ENCODE measurements at places on chromosomes 11 and 22.
A peak's percentile ranks its signal among the peaks of the same experiment; 100 is the strongest.

- DNase-seq = no peak
Observed at GRCh38 chr11:126607776-126608541, 252.5 kb downstream of the ST3GAL4 start.

DNA sequence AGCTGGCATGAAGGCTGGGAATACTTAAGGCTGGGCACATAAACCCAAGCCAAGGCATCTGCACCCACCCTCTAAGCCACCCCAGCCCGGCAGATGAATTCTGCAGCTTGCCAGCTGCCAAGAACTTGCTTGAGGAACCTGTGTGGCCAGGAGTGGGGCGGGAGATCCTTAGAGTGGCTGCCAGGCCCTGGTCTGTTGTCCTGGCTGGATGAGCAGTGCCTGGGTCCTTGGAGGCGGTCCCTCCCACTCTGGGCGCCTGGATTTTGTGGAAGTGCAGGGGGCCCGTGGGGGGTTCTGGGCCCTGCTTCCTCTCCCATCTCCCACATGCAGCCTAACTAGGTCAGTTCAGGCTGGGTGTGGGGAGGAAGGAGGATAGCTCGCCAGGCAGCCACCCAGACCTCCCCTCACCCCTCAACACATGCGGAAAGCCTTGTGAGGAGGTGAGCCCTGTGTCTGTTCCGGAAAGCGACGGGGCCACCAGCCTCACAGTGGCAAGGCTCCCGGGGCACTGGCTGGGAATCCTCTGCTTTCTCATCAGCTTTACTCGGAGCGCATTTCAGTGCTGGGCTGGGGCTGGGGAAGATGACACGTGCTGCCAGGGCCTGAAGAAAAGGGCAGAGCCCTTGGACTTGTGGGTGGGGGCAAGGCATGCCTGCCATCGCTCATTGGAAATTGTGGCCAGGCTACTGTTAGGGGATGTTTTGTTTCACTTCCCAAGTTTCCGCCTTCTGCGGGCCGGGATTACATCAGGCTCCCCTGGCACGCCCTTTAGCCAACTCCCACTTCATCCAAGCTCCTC lies 8.4 kb downstream of the DAGLA start:
- no peak for DNase-seq

- DNase-seq = no peak
Observed at GRCh38 chr11:67432655-67433349, 4.5 kb downstream of the RPS6KB2 start.

- no peak for DNase-seq
Observed at GRCh38 chr11:2826679-2827056, 58.9 kb downstream of the CDKN1C start.

- no peak for DNase-seq
Observed at GRCh38 chr22:25762147-25762546, 20.2 kb downstream of the MYO18B start.

GRCh38 chr22:19637408-19638281 lies 76.7 kb upstream of the SEPTIN5 start:
- DNase-seq = no peak

DNA sequence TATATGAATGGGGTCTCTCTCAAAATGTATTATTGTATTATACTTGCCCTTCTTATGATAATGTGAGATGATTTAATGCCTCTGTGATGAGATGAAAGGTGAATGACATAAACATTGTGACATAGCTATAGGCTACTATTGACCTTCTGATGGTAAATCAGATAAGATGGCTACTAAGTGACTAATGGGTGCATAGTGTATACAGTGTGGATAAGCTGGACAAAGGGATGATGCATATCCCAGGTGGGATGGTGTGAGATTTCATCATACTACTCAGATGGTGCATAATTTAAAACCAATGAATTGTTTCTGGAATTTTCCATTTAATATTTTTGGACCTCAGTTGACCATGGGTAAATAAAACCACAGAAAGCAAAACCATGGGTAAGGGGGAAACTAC lies 243.5 kb downstream of the SBF2 start:
- DNase-seq = no peak

GRCh38 chr11:105838668-105839384 lies 183.2 kb downstream of the MSANTD4 start:
- DNase-seq = no peak

- no peak for DNase-seq
Observed at GRCh38 chr11:36312611-36313472, 16.8 kb downstream of the PRR5L start.

- no peak for DNase-seq
Observed at GRCh38 chr22:41913842-41914534, 886 bp downstream of the SHISA8 start.

GRCh38 chr11:27626269-27626937 lies 73.9 kb downstream of the BDNF start:
- no peak for DNase-seq

DNA sequence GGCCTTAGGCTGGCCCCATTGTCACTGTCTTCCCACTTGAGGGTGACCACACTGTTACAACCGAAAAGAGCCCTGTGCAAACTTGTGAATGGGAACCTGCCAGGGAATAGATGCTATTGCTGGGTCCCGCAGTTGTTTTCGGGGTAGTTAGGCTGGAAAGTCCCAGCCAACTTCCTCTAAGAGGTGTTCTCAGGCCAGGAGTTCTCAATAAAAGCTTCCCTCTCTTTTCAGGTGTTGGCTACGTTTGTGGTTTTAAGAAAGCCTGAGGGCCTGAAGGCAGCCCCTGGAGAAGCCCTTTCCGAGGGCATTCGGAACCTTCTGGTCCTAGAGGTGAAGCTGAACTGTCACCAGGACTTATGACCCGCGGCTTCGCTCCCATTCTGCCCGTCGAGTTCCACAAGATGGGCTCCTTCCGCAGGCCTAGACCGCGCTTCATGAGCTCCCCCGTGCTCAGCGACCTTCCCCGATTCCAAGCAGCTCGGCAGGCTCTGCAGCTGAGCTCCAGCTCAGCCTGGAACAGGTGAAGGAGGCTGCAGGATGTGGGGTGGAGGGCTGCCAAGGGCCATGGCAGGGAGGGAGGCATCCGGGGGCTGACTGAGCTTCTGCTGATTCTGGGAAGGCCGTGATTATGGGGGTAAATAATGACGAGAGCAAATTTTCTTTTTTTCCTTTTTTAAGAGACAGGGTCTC lies 104.8 kb downstream of the PRR5L start:
- DNase-seq = no peak

GRCh38 chr22:36016684-36017083 lies 11.9 kb downstream of the RBFOX2 start:
- no peak for DNase-seq

GRCh38 chr11:79294845-79295731 lies 145.7 kb downstream of the TENM4 start:
- no peak for DNase-seq

DNA sequence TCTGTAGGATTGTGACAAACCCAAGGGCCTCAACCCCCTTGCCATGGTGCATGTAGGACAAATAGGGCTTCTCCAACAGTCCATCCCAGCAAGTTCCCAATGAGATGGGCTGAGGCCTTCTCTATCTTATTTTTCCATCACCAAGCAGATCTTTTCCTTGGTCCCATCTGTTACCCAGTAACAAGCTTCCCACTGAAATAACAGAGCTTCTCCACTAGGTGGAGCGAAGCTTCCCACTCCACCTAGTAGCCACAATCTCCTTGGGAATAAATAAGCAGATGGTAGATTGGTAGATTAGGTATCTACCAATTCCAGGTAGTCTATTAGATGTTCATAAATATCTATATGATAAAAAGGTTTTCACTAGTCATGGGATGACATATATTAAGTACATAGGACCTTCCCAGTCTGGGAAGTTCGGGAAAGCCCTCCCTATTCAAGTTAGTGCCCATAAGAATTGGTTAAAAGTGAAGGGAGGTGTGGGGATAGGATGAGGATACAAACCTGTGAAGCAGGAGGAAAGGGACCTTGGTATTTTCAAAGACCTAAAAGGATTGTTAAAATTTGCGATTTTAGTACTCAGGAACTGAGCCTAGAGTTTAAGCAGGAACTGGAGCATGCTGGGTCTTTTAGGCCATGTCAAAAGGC lies 5.9 kb upstream of the OR52L1 start:
- DNase-seq = no peak

DNA sequence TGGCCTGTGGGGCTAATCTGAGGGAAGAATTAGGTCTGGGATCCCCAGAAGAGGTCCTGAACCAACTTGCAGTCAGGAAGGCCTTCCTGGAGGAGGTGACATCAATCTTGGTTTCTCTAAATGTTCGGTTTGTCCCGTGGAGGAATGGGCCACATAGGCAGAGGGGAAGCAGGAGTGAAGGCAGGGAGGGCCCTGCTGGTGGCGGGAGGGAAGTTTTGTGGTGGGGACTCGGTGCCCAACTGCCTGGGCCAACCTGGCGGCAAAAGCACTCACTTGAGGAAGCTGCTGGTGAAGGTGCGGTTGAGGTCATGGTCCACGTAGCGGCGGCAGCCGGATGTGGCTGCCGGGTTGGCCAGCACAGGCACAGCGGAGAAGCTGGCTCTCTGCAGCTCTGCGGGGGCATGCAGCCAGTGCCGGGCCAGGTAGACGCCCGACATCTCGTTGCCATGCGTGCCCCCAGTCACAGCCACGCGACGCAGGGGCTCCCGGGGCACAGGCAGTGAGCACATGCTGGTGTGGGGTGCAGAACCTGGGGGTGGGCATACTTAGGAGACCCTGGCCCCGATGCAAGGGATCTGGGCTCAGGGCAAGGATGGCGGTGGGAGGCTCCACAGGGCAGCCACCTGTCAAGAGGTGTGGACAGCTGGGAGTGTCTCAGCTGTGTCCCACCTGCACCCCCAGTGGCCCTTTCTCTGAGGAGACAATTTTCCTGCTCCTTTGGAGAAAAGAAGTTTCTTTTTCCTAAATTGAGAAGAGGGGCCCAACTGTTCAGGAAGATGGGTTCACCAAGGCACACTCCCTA lies 3.8 kb downstream of the ACY3 start:
- DNase-seq = peak; percentile 68

DNA sequence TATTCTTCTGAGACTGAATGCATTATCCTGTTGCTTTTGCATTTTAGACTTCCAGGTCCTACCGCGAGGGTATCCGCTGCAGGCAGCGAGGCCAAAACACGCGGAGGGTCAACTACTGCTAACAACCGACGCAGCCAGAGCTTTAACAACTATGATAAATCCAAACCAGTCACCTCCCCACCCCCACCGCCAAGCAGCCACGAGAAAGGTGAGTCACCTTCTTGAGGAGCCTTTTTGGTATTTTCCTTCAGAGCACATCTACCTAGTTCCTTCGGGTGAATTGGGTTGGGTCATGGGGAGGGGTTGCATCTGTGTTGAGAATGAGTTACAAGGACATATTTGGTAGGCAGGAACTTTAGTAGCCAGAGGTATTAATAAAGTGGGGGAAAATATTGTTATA lies 179.8 kb downstream of the NAV2 start:
- no peak for DNase-seq

- no peak for DNase-seq
Observed at GRCh38 chr11:15229069-15229468, 114.3 kb downstream of the INSC start.

DNA sequence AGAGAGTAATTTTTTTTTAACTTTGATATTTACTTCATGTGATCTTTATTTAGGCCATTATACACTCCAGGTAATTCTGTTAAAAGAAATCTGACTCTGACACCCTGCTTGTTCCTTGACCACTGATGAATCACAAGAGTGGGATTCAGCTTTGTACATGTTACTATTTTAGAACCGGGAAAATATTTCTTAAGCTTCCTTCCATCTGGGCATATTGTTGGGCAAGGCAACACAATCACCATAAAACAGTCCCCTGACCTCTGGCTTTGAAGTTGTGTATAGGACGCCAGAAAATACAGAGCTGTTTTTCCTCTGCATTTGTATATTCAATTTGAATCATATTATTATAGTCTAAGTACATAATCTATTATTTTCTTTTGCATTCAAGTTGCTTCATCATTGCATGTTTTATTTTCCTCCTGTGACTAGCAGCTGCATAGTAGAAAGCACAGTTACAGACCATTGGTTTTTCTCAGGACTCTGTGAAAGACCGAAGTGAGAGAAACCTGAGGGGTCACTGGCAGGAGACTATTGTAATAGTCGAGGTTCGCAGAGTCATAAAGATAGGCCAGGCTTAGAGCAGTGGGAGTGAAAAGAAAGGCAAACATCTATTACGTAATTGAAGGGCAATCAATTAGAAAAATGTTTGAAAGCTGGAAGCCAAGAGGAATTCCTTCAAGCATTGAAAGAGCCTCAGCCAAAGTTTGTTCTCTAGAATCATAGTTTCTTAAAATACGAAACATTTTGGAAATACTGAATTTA lies 51.8 kb upstream of the SLC36A4 start:
- no peak for DNase-seq

DNA sequence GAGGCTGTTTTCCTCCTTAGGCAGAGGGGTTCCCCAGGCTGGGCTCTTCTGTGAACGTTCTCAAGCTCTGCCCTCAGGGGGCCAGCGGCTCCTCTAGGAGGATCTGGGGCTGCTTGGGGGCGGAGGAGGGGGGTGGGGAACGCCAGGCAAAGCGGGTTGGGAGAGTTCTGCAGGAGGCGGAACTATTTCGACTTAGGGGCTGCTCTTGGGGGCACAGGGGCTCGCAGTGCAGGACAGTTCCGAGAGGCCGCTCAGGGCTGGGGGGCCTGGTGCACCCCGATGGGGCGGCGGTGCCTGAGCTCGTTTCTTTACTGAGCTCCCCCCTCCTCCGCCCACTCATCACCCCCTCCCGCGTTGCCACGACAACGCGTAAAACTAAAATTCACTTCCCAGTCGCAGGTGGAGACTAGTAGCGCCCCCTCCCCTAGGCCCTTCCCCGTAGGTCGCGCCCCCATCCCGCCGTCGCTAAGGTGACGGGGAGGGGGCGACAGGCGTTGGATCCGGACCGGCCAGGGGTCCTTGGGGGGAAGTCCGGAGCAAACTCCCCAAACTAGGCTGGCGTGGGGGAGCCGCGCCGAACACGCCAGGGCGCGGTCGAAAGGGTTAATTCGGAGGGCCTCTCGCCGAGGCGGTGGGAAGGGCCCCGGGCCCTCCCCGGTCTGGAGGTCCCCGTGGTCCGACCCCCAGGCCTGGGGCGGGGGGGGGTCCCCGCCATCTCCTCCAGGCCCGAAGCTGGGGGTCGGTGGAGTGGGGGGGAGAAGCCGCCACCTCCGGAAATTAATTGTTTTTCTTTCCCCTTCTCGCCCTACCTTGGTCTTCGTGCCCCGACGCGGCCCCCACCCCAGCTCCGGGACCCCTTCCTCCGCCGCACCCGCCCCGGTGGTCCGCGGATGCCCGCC lies 857 bp downstream of the SHANK3 start:
- DNase-seq = peak; percentile 40

- DNase-seq = no peak
Observed at GRCh38 chr11:5597953-5598352, 1.5 kb downstream of the TRIM6 start.

GRCh38 chr11:8183111-8183510 lies 14.3 kb upstream of the RIC3 start:
- DNase-seq = no peak

GRCh38 chr11:133173810-133174412 lies 358.4 kb downstream of the OPCML start:
- DNase-seq = no peak

Data from activated naive CD4-positive, alpha-beta T cell treated with anti-CD3 and anti-CD28 coated beads, Interleukin-2, amount 10 ng/mL, durations not matched to agents 7 days and 5 days (primary cell).